ENCODE measurements at places on chromosomes 16 and 17.

DNA sequence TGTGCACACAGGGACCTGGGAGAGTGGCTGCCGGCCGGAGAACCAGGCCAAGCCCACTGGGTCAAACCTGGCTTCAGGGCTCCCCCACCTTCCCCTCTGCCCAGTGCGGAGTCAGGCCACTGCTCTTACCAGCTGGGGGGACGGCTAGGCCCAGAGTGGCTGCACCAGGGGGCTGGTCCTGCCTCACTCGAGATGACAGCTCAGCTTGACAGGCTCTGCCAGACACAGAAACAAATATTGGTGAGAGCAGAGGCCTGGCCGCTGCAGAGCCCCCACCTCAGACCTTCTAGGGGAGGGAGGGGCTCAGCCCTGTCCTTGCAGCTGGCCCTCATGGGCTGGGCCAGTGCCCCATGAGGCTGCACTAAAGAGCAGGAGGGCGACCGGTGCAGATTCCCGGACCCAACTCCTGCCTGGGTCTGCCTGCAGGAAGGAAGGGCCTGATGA lies 4.5 kb downstream of the NUDT16L1 start:
- no peak for DNase-seq

DNA sequence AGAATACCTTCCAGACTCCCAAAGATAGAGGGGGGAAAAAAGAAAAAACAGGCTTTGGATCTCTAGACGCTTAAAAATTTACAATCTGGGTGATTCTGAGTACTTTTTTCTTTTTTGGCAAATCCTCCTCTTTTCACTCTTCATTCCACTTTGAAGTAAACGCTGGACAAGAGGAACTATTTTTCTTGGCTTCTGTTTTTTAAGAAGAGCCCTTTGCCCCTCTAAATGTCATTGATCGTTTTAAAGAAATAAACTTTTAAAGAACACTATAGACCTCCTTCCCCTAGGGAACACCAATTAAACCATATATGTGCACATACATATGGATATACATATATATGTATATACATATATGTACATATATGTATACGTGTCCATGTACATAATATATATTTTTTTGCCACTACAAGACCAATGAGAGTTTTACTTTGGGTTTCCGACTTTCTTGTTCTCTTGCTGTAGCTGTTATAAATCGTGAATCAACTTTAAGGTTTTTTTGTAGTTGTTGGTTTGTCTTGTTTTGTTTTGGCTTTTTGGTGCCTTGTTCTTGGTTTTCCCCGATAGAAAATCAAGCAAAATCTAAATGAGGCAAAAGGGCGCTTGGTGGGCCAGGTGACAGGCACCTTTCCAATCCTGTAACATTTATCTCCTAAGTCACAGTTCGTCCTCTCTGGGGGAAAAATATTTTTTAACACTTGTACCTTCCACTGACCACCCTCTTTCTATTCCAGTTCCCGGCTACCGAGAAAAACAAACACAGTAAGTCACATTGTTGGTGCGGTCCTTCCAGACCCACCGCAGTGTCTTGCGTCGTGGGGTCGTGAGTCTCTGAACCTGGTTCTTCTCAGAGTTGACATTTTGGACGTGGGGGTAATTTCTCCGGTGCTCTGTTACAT lies 4.4 kb downstream of the FOXF1 start:
- DNase-seq: no peak

- no peak for DNase-seq
Measured at GRCh38 chr17:63191610-63192009, 225.6 kb downstream of the TANC2 start.

- no peak for DNase-seq
Measured at GRCh38 chr16:88347656-88348376, 34.9 kb upstream of the ZNF469 start.

- DNase-seq: no peak
Measured at GRCh38 chr17:10118788-10119130, 79.6 kb downstream of the GAS7 start.

DNA sequence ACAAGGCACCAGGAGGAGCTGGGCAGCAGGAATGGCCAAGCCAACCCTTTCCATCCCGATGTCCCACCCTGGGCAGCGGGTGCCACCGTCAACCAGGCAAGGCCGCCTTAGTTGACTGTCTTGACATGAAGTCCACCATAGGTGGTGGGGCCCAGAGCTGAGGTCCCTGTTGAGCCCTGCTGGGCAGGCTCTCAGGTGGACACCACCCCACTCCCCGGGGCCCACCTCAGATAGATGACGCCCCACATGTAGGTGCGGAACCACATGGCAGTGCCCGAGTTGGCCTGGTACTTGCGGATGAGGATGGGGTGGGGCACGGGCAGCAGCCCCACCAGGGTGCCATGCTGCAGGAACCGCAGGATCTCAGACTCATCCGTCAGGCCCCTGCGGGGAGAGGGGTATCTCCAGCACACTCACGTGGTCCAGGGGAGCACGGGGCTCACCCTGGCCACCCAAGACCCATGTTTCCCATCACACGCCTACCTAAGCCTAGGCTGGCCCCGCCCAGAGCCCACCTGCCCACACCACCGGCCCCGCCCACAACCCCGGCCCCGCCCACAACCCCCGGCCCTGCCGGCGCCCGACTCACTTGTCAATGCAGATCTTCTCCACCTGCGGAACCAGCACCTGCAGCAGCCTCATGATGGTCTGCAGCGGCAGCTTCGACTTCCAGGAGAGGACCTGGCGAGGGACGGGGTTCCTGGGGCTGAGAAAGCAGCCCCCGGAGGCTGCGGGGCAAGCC lies 16.2 kb downstream of the OTOP3 start:
- no peak for DNase-seq

DNA sequence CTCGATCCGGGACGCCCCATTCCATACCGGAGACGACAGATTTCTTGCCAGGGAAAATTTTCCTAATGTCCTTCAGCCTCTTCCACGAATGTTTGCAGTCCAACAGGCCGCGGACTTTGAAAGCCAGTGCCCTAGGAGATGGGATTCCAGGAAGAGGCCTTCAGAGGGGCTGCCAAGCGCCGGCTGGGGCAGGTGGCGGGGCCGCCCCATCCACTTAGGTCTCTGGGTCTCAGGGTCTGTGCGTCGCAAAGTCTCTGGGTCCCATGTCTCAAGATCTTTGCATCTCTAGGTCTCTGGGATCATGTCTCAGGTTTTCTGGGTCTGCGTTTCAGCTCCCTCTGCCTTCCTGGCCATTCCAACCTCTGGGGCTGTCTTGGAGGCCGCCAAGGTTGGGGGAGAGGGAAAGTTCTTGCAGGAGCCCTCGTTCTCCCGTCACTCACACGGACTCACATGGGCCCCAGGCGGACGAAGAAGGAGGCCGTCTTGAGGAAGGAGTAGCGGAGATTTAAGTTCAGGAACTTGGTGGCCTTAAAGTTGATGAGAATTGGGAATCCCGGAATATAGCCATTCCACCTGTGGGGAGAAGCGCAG lies 7.2 kb downstream of the ALOX12B start:
- DNase-seq: no peak

GRCh38 chr17:72778169-72779151 lies 314.0 kb downstream of the SLC39A11 start:
- DNase-seq: no peak

DNA sequence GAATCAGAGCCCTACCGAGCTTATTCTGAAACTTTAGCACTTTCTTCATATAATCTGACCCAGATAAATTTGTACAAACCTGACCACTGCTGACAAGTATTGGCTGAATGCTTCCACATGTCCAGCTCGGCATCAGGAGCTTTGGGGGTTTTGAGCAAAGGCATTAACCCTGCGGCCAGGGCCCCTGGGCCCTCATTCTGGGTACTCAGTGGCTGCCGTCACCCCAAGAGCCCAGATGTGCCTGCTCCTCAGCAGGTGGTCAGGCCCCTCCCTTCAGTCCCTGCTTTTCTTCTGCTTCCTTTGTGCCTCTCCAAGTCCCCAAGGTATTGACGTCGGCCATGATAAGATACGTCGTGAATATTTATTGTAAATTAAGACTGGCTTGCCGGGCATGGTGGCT lies 47.3 kb upstream of the CHMP6 start:
- DNase-seq: no peak
